ENCODE measurements at places on chromosomes 7 and 10.

DNA sequence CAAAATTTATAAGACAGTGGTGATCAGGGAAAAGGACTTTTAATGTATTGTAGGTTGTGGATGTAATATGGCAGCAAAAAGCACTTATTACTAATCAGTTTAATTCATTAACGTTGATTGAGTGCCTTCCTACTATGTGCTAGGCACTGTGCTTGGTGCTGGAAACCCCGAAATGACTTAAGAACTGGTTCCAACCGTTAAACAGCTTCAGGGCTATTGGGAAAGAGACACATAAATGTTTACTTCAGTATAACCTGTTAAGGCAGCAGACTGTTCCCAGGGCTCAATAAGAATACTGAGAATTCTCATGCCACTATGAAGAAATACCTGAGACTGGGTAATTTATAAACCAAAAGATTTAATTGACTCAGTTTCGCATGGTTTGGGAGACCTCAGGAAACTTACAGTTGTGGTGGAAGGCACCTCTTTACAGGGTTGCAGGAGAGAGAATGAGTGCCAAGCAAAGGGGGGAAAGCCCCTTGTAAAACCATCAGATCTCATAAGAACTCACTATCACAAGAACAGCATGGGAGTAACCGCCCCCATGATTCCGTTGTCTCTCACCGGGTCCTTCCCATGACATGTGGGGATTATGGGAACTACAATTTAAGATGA lies 1.1 kb upstream of the SLC25A13 start:
- H3K36me3 ChIP-seq: no peaks in the 10 kb centered on the region
- H3K4me1 ChIP-seq: peaks cover 36% of the 10 kb centered on the region
- DNase-seq: no peak
- H3K27me3 ChIP-seq: no peaks in the 10 kb centered on the region
- peak overlapping the region; percentile 96 for H3K27ac ChIP-seq

DNA sequence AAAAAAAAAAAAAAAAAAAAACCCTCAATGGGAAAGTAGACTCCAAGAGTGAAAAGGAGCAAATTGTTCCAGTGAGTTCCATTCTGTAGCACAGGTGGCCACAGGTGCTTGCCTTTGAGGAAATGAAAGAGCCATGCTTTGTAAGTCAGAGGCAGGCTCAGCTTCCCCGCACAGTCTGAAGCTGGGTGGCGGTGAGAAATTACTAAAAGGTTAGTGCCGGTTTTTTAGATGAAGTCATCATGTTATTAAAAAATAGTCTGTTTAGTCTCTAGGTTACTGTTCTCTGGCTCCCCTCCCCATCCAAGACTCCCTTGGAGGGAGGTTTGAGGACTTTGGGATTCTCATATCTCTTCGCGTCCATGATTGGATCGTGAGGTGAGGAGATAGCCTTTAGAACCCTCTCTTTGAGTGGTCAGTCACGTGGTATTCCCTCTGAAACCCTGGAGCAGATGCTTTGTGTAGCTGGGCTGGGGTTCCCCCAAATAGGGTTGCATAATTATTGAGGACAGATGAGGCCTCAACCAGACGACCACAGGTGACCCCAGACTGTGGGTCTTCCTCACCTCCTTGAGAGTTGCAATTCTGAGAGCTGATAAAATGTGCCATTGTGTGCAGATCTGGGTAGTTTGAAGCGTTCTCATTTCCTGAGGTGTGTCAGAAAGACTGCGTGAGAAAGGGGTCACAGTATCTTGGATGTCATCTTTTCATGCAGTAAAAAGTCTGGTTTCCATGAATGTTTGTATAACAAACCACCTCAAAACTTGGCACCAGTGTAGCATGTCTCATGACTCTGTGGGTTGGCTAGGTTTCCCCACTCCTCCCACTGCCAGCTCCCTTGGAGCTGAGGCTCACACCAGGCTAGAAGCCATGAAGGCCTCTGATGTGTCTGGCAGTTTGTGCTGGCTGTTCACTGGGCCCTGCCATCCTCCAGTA lies 27.1 kb downstream of the OGDH start:
- H3K4me1 ChIP-seq: peaks cover 56% of the 10 kb centered on the region
- peak; percentile 57 for DNase-seq
- H3K4me3 ChIP-seq: peak overlapping the region; percentile 13
- no peaks in the 10 kb centered on the region for H3K27me3 ChIP-seq
- H3K36me3 ChIP-seq: peaks cover 3% of the 10 kb centered on the region

DNA sequence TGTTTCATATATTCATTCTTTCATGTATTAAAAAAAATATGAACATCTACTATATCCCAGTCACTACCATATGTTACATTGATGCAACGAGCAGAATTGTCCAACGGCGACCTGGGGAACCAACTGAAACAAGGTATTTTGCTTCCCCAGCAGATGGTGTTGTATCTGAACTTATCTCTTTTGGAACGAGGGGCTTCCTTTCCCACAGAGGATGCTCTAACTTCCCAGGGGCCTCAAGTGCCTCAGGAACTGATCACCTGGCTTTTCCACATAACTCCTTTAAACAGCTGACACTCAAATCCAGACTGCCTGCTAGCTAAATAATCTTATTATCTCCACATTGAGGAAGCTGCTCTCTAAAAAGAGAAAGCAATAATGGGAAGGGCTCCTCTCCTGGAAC lies 259.3 kb downstream of the HTR7 start:
- H3K4me3 ChIP-seq: no peak overlapping the region
- H3K36me3 ChIP-seq: no peaks in the 10 kb centered on the region
- no peak for DNase-seq
- peaks cover 31% of the 10 kb centered on the region for H3K27me3 ChIP-seq
- H3K27ac ChIP-seq: no peak overlapping the region

DNA sequence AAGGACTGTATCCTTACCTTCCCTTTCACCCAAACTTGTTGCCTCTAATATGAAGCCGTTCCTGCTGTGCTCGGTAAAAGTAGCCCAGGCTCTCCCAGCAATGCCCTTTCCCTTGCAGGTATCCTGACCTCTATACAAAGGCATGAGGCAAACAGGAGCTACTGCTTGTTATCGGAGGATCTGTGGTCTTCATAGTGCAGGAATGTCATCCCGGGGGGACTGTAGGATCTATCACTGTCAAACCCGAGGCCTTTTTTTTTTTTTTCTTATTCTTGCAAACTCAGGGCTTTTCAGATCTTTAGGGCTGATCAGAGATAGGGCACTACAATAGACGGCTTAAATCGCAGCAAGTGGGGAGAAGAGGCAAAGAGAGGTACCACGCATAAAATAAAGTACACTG lies 1206.6 kb downstream of the TYW1 start:
- DNase-seq: no peak
- H3K27me3 ChIP-seq: no peaks in the 10 kb centered on the region
- no peaks in the 10 kb centered on the region for H3K36me3 ChIP-seq
- no peaks in the 10 kb centered on the region for H3K4me1 ChIP-seq

DNA sequence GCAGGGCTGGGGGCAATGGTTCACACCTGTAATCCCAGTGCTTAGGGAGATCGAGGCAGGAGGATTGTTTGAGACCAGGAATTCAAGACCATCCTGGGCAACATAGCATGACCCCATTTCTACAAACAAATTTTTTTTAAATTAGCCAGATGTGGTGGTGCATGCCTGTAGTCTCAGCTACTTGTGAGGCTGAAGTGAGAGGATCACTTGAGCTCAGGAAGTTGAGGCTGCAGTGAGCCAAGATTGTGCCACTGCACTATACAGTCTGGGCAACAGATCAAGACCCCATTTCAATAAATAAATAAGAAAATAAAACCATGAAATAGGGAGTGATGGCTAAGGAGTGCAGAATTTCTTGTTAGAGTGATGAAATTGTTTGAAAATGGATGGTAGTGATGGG lies 8.9 kb downstream of the GRID2IP start:
- DNase-seq: no peak
- H3K36me3 ChIP-seq: no peaks in the 10 kb centered on the region
- H3K4me1 ChIP-seq: peaks cover 12% of the 10 kb centered on the region
- H3K4me3 ChIP-seq: no peak overlapping the region

DNA sequence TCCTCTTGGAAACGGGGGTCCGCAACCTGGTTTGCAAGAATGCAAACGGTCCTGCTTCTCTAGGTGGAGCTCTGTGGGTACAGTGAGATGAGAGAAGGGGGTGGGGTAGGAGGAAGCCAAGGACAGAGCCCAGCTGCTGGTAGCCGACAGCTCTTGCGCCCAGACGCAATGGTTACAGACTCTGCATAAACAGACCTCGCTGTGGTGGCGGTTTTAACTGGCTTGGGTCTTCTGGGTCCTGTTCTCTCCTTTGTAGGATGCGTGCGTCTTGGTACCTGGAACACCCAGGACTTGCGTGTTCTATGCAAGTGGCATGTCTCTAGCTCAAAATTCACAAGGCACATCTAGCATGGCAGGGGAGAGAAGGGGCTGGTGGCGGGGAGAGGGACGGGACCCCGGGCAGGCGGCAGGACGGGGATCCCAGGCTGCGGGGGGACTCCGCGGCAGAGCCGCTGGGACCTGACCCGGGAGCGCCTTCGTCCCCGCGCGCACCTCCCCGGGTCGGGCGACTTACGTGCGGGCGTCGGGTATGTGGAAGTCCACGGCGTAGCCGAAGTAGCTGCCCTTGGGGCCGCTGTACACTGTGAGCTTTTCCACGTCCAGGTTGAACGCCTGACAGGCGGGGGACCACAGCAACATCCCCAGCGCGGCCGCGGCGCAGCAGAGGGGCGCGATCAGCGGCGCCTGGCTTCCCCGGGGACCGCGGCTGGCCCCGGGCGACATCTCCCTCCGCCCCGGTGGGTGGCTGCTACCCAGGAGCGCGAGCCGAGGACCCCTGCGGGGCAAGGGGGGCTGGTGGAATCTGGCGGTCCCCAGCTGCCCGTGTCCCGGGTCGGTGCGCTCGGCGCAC lies 448 bp downstream of the ITGA8 start:
- peaks cover 55% of the 10 kb centered on the region for H3K27me3 ChIP-seq
- no peak overlapping the region for H3K27ac ChIP-seq
- DNase-seq: no peak
- peaks cover 9% of the 10 kb centered on the region for H3K4me1 ChIP-seq
- H3K36me3 ChIP-seq: peaks cover 8% of the 10 kb centered on the region

- H3K27ac ChIP-seq: peak overlapping the region; percentile 85
- no peaks in the 10 kb centered on the region for H3K27me3 ChIP-seq
- no peaks in the 10 kb centered on the region for H3K36me3 ChIP-seq
- H3K4me3 ChIP-seq: no peak overlapping the region
- no peak for DNase-seq
Measured at GRCh38 chr7:44960011-44960580, 18.7 kb downstream of the MYO1G start.

GRCh38 chr10:50585921-50586739 lies 37.6 kb downstream of the SGMS1 start:
- no peaks in the 10 kb centered on the region for H3K27me3 ChIP-seq
- H3K36me3 ChIP-seq: peaks cover 21% of the 10 kb centered on the region
- DNase-seq: no peak
- peaks cover 34% of the 10 kb centered on the region for H3K4me1 ChIP-seq
- H3K27ac ChIP-seq: no peak overlapping the region
- no peak overlapping the region for H3K4me3 ChIP-seq

DNA sequence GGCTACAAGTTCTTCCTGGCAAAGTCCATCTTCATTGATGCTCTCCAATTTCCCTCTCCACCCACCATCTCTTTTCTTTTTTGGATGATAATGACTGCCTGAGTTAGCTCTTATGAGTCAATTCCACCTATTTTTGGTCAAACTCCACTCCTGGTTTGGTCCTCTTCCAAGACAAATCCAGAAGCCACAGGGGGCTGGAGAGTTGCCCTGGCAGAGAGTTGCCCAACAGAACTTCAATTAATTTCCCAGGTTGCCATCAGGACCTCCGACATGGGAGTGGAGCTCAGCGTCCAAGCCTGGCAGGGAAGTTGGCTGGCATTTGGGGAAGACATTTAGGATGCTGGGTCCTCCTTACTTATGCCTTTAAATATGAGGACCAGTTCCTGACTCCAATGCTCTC lies 29.2 kb upstream of the KCNMA1 start:
- H3K36me3 ChIP-seq: no peaks in the 10 kb centered on the region
- H3K4me3 ChIP-seq: no peak overlapping the region
- peaks cover 51% of the 10 kb centered on the region for H3K27me3 ChIP-seq
- no peak for DNase-seq
- H3K27ac ChIP-seq: no peak overlapping the region

DNA sequence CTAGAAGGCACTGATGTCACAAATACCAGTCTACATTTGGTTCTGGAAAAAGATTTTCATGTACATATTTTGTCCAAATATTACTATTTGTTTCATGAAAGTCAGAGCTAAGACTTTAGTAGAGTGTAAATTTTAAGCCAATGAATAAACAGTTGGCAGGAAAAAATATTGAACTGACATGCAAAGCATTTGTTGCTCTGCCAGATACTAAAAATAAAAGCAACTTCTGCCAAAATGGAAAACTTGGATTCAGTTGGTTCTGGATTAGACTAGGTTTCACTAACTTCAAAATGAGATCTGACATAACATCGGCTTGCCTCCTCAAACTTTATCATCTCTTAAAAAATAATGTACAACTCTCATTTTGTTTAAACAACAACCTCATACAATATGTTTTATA lies 34.9 kb downstream of the FAM204A start:
- no peak overlapping the region for H3K27ac ChIP-seq
- DNase-seq: no peak

DNA sequence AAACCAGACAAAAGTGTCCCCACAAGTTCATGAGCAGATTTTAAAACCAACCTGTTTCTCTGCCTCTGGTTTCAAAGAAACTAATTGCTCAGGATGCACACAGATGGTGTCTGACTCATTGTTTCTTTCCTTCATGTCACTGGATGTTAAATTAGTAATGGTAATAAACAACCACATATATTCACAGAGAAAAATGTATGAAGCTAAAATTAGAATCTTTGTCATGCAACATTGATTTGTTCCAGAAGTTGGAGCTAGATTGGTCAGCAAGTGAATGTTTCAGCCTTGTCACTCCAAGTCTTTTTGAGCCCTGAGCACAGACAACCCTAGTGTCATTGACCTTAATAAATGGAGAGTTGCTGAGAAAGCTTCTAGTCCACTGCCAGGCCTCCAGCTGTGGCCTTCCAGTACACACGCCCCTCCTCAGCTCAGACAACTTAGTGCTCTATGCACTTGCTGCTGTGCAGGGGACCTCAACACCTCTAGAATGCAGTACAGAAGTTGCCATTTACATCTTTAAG lies 175.9 kb downstream of the CCDC71L start:
- peaks cover 8% of the 10 kb centered on the region for H3K27me3 ChIP-seq
- no peak overlapping the region for H3K4me3 ChIP-seq
- H3K4me1 ChIP-seq: no peaks in the 10 kb centered on the region
- DNase-seq: no peak
- H3K36me3 ChIP-seq: no peaks in the 10 kb centered on the region
- H3K27ac ChIP-seq: no peak overlapping the region

- H3K27ac ChIP-seq: no peak overlapping the region
- peaks cover 29% of the 10 kb centered on the region for H3K4me1 ChIP-seq
- no peak overlapping the region for H3K4me3 ChIP-seq
- no peaks in the 10 kb centered on the region for H3K36me3 ChIP-seq
- H3K27me3 ChIP-seq: peaks cover 9% of the 10 kb centered on the region
Measured at GRCh38 chr7:44377681-44378421, 52.5 kb upstream of the CAMK2B start.

GRCh38 chr7:155713384-155713783 lies 68.9 kb downstream of the RBM33 start:
- H3K4me3 ChIP-seq: peak overlapping the region; percentile 44
- peak overlapping the region; percentile 93 for H3K27ac ChIP-seq
- no peaks in the 10 kb centered on the region for H3K27me3 ChIP-seq
- H3K4me1 ChIP-seq: peaks cover 41% of the 10 kb centered on the region
- H3K36me3 ChIP-seq: peaks cover 33% of the 10 kb centered on the region
- no peak for DNase-seq

All from naive B cell (primary cell).